Posterior vena cava (tissue), 2 donors: ENCODE measurements at places on chromosomes 16 and 17. TPM values are rescaled to one million over a fixed set of nuclear protein-coding genes. Genes with fewer than 3 reads are reported as not detected.
A peak's percentile ranks its signal among the peaks of the same experiment; 100 is the strongest.

- DNase-seq, result no peak
Measured at GRCh38 chr17:75111777-75112335, 2.1 kb downstream of the ARMC7 start.

DNA sequence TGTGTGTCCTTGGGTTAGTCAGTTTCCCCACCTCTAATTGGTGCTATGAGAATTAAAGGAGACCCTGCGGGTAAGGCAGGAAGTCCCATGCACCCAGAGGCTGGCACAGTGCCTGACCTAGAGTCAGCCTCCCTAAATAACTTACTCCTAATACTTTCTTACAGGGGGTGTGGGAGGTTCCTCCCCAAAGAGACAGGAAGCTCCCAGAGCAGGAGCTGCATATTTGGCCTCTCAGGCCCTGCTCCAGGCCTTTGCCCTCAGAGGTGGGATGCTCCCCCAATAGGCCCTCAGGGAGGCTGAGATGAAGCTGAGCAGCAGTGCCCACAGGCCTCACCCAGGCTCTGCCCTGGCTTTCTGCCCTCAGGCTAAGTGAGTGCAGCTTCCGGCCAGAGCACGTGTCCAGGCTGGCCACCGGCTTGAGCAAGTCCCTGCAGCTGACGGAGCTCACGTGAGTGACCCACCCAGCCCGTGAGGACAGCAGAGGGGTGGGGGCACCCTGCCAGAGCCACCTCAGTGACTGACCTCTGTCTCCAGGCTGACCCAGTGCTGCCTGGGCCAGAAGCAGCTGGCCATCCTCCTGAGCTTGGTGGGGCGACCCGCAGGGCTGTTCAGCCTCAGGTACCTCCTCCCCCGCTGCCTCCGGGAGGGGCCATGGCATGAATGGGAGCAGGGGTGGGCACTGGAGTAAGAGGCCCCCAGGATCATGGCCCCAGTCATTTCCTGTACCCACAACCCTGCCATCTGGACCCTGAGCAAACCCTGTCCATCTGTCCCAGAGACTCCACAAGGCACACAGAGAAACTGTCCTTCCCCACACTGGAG, 31.1 kb upstream of the CPNE2 start:
- DNase-seq, result peak; percentile 92

The ST6GALNAC1 gene
- total RNA-seq, result 2.3 TPM

- DNase-seq, result no peak
Measured at GRCh38 chr16:2071454-2072202, 23.8 kb downstream of the TSC2 start.

GRCh38 chr16:1923299-1924034, 5.3 kb upstream of the HS3ST6 start:
- DNase-seq, result no peak

DNA sequence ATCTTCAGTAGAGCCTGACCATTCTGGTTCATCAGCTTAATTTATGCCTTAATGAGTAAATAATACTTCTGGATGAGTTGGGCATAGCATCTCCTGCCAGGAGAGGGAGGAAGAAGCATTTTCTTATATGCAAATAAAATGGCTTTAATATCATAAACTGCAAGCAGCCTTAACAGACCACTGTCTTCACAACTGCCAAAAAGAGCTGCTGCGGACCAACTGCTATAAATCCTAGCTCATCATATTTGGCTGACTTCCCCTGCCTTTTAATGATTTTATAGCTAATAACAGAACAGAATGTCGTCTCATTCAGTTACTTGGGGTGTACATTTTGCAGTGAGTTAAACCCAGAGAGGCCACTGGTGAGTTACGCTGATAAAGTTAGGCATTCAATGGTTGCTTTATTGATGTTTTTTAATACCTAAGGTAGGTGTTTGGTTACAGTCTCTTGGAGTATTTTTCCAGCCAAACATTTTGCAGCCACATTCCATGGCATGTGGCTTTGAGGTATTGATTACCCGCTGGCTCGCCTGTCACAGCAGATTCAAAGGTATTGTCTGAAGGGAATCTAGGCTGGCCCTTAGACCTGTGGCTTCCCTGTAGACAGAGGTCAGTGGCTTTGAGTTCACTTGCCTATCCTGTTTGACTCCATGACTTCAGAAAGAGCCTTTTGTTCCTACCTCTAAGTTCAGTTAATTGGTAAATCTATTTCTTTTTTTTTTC, 16.4 kb downstream of the FAM20A start:
- DNase-seq, result no peak

- DNase-seq, result peak; percentile 78
Measured at GRCh38 chr17:83191388-83192160, 112.2 kb downstream of the METRNL start.

The ZNF785 gene
- 10.5 TPM for total RNA-seq

DNA sequence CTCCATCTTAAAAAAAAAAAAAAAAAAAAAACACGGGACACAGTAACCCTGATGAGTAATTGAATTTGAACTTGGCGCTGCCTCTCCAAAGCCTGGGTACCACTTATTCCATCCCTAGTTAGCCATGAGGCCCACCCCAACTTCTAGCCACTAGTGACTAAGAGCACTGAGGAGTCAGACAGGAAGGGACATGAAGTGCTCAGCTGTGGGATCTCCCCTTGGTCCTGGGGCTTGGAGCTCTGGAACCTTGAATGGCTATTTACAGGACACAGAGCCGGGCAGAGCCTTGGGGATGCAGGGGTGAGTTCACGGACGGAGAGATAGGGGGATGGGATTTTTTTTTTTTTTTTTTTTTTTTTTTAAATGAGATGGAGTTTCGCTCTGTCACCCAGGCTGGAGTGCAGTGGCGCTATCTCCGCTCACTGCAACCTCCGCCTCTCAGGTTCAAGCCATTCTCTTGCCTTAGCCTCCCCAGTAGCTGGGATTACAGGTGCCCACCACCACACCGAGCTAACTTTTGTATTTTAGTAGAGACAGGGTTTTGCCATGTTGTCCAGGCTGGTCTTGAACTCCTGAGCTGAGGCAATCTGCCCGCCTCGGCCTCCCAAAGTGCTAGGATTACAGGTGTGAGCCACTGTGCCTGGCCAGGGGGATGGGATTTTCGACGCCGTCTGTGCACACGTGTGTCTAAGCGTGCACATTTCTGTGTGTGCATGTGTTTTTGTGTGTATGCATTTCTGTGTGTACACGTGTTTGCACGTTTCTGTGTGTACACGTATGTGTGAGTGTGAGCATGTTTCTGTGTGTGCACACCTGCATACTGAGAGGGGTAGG, 20.4 kb upstream of the CIBAR2 start:
- no peak for DNase-seq

The TP53TG3 gene
- not detected for total RNA-seq

DNA sequence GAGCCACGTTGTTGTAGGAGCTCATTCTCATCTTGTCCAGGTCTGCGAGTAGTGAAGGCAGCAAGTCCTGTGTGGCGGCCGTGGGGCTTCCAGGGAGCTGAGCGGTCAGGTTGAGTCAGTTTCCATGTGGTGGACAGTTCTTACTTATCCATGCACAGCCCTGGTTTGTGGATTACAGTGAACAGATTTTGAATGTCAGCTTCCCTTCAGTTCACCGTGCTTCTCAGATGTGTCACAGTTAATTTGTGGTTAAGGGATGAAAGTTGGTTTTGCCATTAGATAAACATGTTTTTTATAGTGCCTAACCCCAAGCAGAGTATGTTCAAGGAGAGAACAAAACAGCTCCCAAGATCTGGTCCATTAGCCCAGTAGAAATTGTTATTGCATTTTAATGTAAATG, 103.1 kb downstream of the RPTOR start:
- no peak for DNase-seq

The ZP2 gene
- not detected for total RNA-seq

DNA sequence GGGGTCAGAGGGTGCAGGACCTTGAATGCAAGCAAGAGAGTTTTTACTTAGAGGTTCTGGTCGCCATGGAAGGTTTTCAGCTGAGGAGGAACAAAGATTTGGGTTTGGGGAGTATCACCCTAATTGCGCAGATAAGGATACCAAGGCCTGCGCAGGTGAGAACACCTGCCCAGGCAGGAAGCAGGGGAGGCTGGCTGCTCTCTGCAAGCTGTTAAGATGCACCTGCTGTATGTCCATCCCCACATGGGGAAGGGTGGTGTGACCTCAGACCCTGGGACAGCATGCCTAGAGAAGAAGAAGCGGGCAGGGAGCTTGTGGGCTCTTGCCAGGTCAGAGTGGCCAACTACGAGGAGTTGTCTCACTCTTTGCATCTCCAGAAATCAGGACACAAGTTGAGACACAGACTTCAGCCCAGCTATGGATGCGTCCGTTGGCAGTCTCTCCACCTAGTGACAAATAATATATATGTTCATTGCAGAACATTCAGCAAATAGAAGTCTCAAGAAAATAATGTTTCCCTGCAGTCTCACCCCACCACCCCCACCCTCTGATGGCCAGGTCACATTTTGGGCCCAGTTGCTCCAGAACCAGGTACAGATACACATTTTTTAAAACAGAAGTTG, 77.7 kb downstream of the SREBF1 start:
- no peak for DNase-seq

DNA sequence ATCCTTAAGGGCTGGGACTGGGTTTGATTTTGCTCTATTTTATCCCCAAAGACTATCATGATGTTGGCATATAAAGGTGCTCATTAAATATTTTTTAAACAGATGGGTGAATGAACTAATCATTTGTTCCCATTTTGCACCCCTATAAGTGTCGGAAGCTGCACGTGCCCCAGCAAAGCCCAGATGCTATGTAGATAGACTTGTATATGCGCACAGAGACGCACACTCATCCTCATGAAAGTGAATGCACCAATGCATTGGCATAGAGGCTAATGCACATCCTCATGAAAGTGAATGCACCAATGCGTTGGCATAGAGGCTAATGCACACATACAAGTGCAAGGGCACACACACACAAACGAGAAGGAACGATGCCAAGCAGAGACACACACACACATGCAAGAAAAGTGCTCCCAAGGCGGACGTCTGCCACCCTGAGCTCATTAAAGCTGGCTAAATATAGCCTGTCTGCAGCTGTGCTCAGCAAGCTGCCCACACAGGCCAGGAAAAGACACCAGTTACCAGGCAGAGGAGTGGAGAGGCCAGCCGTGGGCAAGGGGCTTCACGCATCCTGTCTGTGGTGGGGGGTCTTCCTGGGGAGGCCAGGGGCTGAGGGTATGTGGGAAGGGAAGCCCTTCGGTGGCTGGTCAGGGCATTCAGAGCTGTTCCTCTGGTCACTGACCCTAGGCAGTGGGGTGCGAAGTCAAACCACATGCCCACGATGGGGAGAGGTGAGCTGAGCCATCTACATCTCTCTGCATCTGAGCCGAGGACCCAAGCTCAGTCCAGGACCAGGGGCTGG, 52.6 kb downstream of the PIMREG start:
- DNase-seq, result peak; percentile 49

- no peak for DNase-seq
Measured at GRCh38 chr16:29007730-29008593, 23.1 kb downstream of the LAT start.

DNA sequence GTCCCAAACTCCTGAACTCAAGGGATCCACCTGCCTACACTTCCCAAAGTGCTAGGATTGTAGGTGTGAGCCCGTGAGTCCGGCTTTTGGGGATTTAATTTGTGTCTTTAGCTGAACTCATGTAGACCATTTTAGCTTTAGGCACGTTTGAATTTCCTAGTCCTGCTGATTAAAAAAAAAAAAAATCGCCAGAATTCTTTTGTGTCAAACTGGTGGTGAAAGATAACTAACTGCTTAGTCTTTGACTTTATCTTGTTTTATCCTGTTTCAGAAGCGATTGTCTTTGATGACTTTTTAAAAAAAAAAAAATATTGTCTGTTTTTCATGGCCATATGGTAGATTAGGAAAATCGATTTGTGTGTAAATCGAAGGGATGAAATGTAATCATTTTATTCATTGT, 2.6 kb downstream of the RABEP1 start:
- DNase-seq, result no peak

DNA sequence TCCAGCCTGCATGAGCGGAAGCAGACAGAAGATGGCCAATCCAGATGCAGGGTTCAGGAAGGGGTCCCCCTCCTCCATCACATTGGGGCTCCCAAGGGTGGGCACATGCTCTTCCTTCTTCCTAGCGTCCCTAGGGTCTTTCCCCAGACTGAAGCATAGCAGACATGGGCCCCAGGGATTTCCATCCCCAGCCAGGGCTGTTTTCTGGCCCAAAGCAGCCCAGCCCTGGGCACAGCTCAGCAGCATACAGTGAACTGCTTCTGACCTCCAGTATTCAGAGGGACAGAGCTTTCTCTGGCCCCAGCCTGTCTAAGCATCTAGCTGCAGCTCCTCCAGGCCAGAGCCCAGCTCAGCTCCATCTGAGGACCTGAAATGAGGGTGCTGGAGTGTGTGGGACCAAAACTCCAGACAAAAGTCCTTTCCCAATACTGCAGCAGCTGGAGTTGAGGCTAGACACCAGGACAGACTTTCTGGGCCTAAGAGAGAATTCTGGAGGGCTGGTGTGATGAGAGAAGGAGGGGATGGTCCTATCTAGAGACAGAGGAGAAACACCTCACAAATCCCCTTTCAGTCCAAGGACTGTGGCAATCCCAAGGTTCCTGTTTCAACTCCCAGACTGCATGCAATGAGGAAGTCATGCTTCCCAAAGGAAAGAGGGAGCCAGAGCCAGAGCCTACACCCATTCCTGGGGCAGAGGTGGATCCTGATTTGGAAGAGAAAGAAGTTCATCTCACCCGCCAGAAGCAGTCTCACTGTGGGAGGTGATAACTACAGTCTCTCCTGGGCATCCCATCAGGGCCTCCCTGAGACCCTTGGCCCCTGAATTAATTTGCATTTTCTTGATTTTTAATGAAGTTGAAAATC, 4.5 kb upstream of the FOXN1 start:
- DNase-seq, result no peak

DNA sequence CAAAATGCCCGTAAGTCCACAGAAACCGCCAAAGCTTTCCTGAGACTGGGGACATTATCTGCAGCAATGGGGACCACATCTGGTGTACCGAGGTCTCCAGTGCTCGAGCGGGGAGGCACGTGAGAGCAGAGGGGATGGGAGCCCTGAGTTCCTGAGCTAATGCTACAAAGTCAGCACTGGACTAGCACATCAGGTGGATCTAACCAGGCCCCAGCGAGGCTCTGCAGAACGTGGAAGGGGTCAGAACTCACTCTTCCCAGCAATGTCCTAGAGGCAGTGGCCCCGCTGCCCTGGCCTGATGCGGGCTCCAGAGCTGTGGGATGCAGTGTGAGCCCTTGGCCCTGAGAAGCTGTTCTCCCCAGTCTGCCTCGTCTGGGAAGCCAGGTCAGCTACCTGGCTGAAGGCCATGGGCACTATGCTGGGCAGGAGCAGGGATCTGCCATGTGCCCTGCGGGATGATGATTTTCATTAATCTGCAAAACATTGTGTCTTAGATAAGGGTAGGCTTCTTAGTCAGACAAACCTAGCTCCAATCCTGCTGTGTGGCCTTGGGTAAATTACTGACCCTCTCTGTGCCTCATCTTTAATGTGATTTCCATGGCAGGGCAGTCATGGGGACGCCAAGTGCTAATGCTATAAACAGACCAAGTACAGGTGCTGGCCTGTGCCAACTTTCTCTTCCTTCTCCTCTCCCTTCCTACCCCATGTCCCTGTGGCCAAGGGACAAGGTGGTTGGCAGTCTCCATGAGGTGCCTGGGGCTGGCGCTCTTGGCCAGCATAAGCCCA, 40.1 kb upstream of the SLC38A10 start:
- DNase-seq, result no peak
